ENCODE measurements at places on chromosomes 1 and 21.

DNA sequence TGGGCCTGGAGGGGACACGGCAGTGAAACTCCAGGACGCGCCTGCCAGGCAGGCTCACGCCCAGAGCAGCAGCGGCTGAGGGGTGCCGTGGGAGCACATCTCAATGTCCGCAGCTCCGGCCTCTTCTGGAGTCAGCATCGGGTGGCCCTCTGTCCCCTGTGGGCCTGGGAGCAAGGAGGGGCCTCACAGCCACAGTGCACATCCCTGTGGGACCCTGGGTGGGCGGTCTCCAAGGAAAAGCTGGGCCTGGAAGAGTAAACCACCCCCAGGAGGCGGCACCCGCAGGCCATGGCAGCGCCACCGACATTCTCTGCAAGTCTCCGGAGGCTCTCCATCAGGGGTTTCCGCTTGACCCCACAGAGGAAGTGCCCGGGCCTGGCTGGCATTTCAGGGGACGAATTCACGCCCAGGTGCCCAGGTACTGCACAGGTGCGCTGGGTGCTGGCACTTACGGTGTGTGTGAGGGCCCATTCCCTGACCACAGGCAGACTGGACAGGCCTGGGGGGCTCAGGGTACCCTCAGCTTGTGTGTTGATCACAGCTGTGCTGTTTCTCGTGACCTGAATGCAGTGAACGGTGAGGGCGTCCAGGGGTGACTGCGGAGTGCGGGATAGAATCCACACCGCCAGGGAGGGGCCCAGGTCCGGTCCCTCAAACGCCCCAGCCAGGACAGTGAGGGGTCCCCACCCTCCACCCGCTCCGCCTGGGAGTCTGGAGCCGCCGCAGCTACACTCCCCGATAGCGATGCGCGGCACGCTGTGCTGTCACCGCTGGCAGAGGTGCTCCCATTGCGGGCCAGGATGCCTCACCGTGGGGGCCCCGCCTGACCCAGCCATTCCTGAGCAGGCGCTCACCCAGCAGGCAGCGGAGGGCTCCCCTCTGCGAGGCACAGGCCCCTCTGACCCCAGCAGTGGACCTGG is 16.6 kb upstream of the RNF223 start:
- no peak for DNase-seq

GRCh38 chr1:23108918-23109533 is 59.6 kb downstream of the LUZP1 start:
- no peak for DNase-seq

DNA sequence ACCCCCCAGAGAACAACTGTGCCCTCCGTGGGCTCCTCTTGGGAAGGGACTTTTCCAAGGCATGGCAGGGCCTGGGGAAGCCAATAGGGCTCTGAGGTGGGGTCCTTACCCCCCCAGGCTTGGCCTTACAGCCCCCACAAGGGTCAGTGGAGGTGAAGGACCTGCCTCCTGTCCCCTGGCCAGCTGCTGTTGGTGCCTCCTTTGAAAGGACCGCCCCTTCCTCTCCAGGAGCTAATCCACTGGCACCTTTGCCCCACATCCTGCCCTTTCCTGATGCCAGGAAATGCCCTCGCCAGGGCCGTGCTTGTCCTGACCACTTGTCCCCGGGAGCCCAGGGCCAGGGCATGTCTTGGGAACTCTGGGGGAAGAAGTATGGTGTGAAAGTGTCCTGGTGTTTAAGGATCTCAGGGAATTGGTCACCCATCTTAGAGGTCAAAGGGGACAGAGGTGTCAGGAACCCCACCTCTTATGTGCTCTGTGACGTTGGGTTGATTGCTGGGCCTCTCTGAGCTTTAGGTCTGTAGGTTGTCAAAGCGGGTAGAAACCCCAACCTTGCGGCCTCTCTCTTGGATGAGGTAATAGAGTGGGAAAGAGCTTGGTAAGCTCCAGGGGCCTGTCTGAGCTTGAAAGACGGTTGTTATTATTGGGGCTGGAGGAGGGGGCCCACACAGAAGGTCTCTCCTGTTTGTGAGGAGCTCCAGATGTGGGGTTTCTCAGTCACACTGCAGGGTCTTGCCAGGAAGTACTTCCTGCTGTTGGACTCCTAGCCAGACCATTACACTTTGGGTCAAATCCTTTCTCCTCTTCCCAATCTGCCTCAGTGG is 2.8 kb downstream of the KCNQ4 start:
- DNase-seq, result no peak

GRCh38 chr1:98340511-98340910 is 321.0 kb upstream of the SNX7 start:
- DNase-seq, result no peak

DNA sequence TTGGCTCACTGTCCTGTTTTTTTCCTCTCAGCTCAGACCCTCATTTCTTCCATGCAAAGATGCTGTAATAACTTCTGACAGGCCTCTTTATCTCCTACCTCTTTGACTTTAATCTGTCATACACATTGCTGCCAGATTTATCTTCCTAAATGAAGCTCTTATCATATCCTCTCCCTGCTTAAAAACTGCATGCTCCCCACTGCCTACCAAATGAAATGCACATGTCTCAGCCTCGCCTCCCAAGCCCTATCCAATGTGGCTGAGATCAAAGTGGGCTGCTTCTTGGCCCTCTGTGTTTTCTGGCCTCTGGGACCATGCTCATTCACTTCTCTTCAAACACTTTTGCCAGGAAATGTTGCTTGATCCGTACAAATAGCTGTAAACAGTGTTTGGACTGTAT is 38.3 kb downstream of the IRF2BP2 start:
- no peak for DNase-seq

DNA sequence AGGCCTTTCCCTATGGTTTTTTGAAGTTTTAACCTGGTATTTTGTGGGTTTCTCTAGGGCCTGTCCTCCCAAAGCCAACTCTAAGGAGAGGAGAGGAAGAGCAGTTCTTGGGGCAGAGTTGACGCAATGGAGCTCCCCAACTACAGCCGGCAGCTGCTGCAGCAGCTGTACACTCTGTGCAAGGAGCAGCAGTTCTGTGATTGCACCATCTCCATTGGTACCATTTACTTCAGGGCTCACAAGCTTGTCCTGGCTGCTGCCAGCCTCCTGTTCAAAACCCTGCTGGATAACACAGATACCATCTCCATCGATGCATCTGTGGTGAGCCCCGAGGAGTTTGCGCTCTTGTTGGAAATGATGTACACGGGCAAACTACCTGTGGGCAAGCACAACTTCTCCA is 38.2 kb downstream of the ZBTB40 start:
- no peak for DNase-seq

DNA sequence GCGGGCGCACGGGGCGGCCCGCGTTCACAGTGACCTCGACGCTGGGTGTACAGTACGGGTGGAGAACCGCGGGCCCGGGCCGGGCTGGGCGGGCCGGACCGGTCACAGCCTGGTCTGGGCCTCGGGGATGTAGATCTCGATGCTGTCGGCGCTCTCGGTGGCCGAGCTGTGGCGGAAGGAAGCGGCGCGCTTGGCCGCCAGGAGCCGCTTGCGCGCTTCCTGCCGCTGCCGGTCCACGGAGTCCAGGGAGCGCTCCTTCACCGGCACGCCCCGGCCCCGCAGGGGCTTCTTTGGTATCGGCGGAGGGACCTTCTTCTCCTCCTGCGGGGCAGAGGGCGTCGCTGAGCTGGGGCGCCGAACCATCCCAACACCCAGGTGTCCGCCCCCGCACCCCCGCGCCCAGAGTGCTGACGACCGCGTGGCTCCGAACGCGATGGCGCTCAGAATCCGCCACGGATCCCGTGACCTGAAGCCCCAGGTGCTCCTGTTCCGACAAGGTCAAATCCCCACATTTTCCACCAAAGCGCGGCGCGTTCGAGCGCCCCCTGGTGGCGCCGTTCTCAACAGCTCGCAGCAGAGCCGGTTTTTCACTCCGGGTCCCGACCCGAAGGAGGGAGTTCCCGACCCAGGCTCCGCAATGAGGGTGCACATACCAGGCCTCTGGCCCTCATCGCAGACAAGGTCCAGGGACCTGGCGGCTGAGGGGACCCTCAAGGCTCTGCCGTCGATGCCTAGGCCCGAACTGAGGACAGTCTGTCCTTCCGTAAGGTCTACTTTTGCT is 6.6 kb upstream of the SMIM12 start:
- peak; percentile 61 for DNase-seq

DNA sequence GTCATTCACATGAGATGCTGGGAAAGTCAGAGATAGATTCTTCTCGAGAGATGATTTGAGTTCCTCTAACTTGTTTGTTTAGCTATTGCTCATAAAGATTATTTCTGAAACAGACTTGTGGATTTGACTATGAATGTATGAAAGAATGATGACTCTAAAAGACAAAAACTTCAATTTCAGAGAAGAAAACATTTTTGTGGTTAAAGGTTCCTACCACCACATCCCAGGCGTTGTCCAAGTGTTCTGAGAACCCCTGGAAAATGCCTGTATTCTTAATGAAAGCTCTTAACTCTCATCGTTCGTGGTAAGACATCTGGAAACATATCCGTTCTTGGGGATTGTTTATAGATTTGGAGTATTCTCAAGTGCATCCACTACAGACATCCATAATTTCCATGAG is 228.7 kb downstream of the BARHL2 start:
- no peak for DNase-seq

GRCh38 chr1:68346188-68346808 is 103.5 kb downstream of the RPE65 start:
- DNase-seq, result peak; percentile 11

GRCh38 chr1:19096036-19096833 is 113.8 kb downstream of the UBR4 start:
- no peak for DNase-seq

DNA sequence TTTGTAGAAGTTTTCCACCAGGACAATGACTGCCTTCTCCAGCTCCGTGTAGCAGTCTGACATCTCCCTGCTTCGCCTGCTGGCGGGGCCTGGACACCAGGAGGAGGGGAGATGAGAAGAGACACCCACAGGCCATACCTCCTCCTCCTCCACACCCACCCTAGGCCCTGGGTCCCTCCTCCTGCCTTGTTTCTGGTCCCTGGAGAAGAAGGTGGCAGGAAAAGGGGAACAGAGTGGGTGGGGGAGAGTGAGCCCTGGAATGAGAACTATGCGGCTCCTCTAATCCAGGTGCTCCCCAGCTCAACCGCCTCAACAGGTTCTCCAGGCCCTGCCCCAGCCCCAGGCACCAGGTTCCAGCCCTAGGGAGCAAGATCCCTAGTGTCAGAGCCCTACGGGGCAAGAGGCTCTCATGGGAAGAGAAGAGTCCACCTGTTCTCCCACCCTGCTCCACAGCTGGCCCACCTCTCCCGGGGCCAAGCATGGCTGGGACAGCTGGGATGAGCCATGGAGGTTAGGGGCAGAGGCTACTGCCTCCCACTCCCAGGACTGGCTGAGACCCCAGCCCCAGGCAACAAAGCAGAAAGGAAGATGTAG is 4.8 kb downstream of the S100A16 start:
- DNase-seq, result no peak

- no peak for DNase-seq
These were observed 835 bp upstream of the LCE1D start for GRCh38 chr1:152795686-152796085.

- no peak for DNase-seq
These were observed 20.6 kb downstream of the TOR1AIP2 start for GRCh38 chr1:179857009-179857408.

- no peak for DNase-seq
These were observed 1.2 kb downstream of the SPRR2B start for GRCh38 chr1:153070243-153070642.

GRCh38 chr1:81600363-81600762 is 200.4 kb upstream of the ADGRL2 start:
- no peak for DNase-seq
